NCI-H510A (cell line): ENCODE measurements at places on chromosomes 13 and 19.
A peak's percentile ranks its signal among the peaks of the same experiment; 100 is the strongest.

- DNase-seq = no peak
Observed at GRCh38 chr13:33746867-33747266, 71.1 kb upstream of the RFC3 start.

GRCh38 chr19:15218501-15218900, 13.7 kb downstream of the EPHX3 start:
- DNase-seq = no peak

DNA sequence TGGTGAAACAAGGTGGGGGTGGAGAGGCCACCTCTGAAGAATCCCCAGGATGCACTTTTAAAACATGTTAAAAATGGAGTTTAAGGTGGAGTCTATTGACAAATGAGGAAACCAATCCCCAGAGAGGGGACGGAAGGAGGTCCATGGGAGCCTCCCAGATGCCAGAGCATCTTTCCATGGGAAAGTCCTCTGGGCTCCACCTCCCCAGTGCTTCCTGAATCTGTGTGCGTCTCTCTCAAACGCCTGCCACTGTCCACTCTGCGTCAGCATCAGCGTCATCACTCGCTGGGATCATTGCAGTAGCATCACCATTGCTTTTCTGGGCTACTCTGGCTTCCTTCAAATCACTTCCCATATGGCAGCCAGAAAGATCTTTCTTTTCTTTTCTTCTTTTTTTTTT, 6.2 kb downstream of the GPR4 start:
- DNase-seq = no peak

GRCh38 chr13:106100171-106100919, 435.1 kb downstream of the EFNB2 start:
- DNase-seq = no peak

- no peak for DNase-seq
Observed at GRCh38 chr19:1447504-1447903, 2.4 kb upstream of the APC2 start.

- DNase-seq = no peak
Observed at GRCh38 chr13:100508455-100508854, 80.1 kb downstream of the GGACT start.

DNA sequence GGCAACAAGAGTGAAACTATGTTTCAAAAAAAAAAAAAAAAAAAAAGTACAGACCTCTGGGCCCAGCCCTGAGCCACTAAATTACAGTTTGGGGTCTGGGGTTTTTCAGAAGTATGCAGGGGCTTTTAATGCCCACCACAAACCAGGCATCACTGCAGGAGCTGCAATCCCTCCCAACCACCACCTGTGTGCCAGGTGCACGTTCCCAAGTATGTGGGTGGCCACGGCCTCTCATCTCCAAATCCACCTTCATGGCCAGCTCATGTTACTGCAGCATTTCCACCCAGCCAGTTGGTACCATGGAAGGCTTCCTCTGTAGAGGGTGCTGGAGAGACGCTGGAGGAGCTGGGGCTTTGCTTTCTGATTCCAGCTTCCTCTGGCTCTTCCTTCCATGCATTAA, 26.5 kb downstream of the CEP89 start:
- DNase-seq = peak; percentile 29

- DNase-seq = peak; percentile 60
Observed at GRCh38 chr19:12834976-12835757, 788 bp upstream of the RTBDN start.

GRCh38 chr19:9913237-9914000, 22.9 kb downstream of the OLFM2 start:
- no peak for DNase-seq

- DNase-seq = no peak
Observed at GRCh38 chr19:51751655-51752054, at the start of gene FPR1. Gene FPR1, minus strand, starts transcription at chr19:51751878. Its CDS starts 4,884 bp downstream, at chr19:51746994.

GRCh38 chr13:112943309-112944125, 25.5 kb upstream of the MCF2L start:
- DNase-seq = no peak

DNA sequence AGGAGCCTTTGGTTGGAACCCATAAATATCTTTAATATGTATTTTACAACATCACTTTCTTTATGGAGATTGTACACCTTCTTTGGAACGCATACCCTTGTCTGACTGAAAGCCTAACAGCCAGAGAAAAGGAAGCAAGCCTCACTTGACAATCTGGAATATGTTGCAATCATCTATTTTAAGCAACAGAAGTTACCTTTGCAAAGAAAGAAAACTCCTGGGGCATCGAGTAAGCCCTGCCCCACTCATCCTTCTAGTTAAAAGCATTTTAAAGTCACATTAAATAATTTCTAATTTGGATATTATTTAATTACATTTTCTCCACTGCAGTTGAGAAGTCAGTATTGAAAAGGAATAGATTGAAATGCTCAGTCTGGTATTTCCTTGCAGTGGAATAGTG, 542.7 kb downstream of the MYO16 start:
- DNase-seq = no peak

DNA sequence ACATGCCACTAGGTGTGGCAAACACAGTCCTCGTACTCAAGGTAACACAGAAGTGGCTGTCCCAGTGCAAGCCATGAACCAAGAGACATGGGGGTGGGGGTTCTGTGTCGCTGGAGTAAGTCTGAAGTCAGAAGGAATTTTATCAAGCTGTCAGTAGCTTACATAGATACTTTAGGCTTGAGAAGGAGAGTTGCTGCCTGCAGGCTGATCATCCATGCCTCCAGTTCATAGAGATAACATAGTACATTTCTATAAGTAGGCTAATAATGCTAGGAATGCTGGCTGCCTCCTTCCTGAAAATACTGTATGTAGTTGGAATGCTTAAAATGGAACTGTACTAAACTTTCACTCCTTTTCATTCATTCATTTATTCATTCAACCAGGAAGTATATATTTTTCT, 70.1 kb downstream of the CAB39L start:
- no peak for DNase-seq

GRCh38 chr13:27601803-27602202, 18.5 kb downstream of the LNX2 start:
- no peak for DNase-seq

GRCh38 chr13:39272994-39273393, 234.7 kb downstream of the NHLRC3 start:
- no peak for DNase-seq

GRCh38 chr13:75804054-75804453, 167.9 kb downstream of the LMO7 start:
- no peak for DNase-seq

DNA sequence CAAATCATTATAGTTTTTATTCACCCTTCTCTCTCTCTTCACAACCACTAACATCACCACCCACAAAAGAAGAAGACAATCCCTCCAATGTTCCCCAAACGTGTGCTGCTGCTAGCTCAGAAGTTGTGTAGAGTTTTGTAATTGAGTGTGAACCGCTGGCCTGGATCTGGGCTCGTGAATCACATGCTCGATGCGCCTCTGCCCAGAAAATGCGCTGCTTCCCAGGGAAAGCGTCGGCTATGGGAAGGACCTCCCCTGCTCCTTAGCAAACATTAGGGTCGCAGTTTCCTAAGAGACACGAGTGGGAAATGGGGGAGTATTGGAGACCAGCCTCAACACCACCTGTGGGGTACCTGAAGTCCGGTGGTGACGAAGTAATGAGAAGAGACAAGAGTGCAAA, 38.4 kb upstream of the ZNF726 start:
- no peak for DNase-seq

DNA sequence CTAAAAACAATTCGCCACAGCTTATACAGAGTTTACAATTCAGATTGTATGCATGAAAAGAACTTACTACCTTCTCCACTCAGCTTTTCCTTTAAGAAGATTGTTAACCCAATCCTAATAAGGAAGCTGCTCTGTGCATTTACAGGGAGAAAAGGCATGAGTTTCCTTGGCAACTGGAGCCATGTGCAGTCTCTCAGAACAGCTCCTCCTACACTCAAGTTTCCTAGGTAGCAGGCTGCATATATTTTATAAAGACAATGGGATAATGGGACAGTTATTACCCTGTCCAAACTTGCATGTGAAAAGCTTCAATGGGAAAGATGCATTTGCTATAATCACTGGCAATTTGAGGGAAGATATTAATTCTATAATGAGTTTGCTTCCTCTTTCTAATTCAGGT, 125.5 kb upstream of the TRPC4 start:
- DNase-seq = no peak

GRCh38 chr13:98521461-98522247, 55.3 kb downstream of the STK24 start:
- no peak for DNase-seq

DNA sequence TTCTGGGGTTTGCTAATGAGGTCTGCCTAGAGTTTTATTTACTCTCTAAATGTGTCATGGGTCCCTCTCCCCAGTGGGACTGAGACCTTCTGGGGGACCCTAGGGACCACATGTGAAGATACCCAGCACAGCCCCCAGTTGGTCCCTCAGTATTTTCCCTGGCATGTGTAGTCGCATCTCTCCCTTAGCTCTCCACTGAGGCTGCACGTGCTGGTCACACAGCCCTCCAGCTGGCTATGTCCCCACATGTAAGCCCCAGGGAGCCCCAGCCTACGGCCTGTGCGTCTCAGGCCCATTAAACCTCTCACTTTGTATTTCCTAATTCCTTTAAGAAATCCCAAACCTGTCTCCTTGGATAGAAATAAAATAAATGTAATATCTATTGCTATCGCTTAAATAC, 189.6 kb upstream of the TSHZ3 start:
- no peak for DNase-seq

GRCh38 chr19:48483301-48483700, 14.1 kb downstream of the CYTH2 start:
- no peak for DNase-seq

DNA sequence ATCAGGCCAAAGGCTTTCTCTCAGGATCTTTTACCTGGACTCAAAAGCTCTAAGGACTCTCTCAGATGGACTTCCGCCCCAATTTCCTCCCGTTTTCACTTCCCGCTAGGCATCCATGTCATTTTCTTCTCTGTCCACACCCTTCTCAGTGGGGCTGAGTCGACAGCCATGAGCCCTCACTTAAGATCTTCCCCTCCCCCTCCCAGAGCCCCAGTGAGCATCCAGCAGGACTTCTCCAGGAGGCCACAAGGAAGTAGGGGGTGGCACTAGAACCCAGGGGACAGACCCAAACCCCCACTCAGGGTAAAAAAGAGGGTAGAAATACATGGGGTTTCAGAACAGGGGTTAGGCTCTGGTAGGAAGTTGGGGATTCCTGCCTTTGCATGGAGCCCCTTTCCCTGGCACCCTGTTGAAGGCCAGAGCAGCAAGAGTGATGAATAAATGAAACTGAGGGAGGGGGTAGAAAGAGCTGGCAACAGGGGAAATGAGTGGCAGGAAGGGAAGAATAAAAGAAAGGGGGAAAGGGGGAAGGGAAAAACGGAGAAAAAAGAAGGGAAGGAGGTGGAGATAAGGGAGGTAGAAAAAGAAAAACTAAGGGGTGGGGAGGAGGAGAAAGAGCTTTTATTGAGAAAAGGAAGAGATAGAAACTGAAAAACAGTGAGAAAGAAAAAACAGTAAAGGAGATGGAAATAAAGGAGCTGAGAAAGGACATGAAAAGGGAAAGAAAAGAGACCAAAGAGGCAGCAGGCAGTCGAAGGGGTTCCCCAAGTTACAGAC, 42.3 kb downstream of the DEDD2 start:
- DNase-seq = no peak

DNA sequence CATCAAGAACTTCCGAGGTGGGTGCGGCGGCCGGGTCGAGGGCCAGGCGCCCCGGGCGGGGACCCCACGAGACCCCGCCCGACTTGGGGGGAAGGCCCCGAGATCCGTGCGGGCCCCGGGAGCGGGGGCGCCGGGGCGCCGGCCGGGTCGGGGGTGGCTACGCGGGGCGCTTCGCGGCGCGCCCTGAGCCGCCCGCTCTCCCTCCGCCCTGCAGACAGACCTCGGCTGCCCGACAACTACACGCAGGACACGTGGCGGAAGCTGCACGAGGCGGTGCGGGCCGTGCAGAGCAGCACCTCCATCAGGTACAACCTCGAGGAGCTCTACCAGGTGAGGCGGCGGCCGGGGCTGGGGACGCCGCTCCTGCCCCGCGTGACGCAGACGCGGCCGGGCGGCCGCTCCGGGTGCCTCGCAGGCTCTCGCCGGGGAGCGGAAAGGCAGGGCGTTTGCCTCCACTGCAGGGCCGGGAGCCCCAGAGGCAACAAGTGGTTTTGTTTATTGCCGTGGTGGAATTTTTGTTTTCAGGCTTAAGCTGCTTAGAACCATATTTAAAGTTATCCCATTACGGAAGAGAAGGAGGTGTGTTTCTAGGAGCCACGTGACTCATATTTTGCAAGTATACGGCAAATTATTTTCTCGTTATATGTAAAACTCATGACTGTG, 477 bp downstream of the CUL4A start:
- no peak for DNase-seq

- no peak for DNase-seq
Observed at GRCh38 chr13:101152184-101152583, 264.1 kb downstream of the NALCN start.

- no peak for DNase-seq
Observed at GRCh38 chr13:49697468-49697867, 6.2 kb upstream of the EBPL start.
